ENCODE measurements at places on chromosomes 6 and 20. TPM values are rescaled to one million over a fixed set of nuclear protein-coding genes. Genes with fewer than 3 reads are reported as not detected.
A peak's percentile ranks its signal among the peaks of the same experiment; 100 is the strongest.

- peak; percentile 80 for DNase-seq
Measured at GRCh38 chr6:16236631-16237199, 1.7 kb upstream of the GMPR start.

DNA sequence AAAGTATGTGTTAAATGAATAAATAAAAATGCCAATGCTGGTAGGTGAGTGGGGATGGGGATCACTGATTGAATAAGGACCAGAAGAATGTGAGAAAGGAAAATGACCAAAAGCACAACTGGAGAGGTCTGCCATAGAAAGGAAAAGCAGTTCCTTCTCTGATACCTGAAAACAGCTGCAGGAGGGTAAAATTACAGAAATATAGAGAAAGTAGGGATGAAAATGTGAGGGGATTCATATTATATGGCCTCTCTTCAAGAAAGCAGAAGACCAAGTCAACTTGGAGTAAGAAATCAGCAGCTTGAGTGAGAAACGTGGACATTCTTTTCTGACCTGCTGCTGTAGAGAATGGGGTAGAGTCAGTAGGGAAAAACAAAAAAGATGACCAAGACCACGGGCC, 125.1 kb downstream of the MYB start:
- no peak for DNase-seq

GRCh38 chr6:50602292-50602691, 111.0 kb upstream of the TFAP2D start:
- peak; percentile 60 for DNase-seq

Gene SLC44A4
- not detected for total RNA-seq

DNA sequence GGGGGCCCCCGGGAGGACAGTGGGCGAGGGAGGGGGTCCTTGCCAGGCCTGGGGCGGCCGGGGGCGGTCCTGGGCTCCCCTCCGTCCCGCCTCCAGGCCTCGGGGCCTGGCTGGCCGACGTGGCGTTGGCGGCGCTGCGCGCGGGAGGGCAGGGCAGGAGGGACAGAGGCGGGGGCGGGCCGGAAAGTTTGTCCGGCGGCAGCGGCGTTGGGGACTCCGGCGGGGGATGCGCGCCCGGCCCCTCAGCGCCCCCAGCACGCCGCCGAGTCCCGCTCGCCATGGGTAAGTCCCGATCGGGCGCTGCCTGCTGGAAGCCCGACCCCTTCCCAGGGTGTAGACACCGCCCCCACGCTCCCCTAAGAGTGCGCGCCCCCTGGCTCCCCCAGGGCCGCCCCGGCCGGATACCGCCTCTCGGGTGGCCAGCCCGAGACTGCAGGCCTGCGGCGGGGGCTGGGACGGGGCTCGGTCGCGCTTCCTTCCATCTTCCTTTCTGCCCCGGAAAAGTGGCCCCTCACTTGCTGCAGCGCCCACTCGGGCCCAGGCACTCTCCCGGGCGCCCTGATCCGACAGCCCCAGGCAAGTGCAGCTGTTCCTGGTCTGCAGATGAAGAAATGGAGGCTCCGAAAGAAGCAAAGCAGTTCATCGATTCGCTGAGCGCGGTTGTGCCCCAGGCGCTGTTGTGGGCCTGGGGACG, at the start of gene SLC2A10:
Gene SLC2A10, plus strand, starts transcription at position 191 of the 694 bp plus-strand sequence. Its CDS starts 88 bp downstream, at position 279.
- DNase-seq: peak; percentile 32

GRCh38 chr6:136646377-136646776, 96.2 kb upstream of the MAP7 start:
- DNase-seq: no peak

Measured in SK-MEL-5 (cell line).